ENCODE measurements at places on chromosomes 2 and 18.

DNA sequence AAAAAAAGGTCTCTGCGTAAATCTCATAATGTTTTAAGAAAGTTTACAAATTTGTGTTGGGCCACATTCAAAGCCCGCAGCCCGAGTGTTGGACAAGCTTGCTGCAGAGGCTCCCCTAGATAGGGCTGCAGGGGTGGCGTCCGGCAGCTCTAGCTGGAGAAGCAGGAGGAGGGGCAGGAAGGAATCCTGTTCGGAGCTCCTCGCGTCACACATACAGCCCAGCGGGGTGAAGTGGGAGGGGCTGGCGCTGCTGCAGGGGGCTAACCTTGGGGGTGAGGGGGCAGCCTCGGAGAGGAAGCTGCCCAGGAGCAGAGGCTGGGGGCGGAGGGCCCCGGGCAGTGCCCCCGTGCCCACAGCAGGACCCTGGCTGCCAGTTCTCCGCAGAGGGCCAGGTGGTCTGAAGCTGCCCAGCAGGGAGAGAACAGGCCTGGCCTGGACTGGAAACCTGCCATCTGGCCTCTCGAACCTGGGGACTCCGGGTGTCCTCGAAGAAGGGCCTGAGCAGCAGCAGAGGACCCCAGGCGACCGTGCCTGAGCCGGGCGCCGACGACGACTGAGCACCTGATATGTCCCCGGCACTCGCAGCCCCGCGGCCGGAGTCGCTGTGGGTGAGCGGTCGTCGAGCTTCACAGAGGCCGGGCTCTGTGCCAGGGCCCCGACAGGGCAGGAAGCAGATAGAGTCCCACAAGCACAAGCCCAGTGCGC lies 2.6 kb upstream of the GPR35 start:
- DNase-seq = no peak

DNA sequence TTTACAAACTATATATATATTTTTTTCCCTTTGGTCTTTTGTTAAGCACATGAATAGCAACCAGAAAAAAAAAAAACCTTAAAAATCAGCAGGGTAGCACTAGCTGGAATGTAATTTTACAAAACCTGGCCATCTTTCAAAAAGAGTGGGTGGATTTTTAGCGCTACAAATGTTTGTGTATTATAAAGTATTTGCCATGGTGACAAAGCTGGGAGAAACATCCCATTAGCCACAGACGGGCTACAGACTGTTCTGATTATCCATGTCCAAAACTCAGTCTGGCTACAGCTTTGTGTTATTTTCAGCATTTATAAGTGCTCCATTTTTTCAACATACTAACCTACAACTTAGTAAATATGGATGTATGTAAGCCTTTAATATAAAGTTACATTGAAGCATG lies 249.5 kb upstream of the TANK start:
- DNase-seq = no peak

DNA sequence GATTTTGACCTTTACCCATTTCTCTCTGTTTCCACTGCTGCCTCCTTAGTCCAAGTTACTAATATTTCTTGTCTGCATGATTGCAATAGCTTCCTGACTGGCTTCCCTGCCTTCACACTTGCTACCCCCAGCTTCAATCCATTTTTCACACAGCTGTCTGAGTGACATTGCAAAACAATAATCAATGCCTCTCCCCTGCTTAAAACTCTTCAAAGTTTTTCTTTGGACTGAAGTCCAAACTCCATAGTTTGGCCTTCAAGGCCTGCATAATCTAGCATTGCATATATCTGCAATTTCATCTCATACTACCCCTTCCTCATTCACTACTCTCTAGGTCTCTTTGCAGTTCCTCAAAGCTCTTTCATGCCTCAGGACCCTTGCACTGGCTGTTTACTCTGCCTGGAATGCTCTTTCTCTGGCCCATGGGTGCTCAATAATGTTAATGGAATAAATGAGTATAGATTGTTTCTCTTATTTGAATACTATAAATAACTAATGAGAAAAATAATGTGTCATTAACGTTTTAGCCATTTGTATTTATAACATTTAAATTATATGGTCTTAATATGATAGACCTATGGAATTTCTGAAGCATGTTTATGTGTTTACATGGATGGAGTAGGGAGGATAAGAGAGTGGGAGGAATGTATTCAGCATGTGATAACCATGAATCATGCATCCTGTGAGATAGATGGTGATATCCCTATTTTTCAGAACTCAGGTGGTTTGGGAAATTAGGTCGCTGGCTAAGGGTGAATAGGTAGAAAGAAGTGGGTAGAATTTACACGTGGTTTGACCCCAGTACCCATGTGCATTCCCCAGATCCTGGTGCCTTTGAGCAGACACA lies 5.7 kb upstream of the TMEM178A start:
- DNase-seq = no peak

- peak; percentile 14 for DNase-seq
These were observed 45.2 kb upstream of the GLS start for GRCh38 chr2:190835303-190835930.

GRCh38 chr18:45785134-45785533 lies 40.3 kb upstream of the SIGLEC15 start:
- no peak for DNase-seq

GRCh38 chr2:62485761-62486438 lies 20.1 kb downstream of the TMEM17 start:
- DNase-seq = no peak

DNA sequence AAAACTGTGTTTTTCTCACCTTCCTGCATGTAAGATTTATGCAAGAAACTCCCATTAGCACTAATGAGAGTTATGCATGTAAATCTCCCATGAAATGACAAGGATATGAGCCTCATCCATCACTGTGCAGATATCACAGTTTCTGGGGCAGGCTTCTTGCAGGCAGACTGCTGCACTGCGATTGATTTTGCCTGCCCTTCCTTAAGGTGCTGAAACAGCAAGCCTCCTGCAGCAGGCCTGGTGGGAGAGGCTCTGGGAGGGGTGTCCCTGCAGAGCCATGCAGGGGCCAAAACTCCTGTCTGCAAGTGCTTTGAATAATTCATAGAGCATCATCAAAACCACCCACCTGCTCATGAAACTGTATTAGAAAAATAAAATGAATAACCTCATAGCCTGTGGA lies 285.9 kb downstream of the MYT1L start:
- no peak for DNase-seq

All from GOT3 (cell line).